ENCODE measurements at places on chromosomes 16 and 17.
A peak's percentile ranks its signal among the peaks of the same experiment; 100 is the strongest.

GRCh38 chr17:36722121-36722902, 120.9 kb downstream of the MRM1 start:
- DNase-seq = peak; percentile 71

GRCh38 chr17:79374087-79374689, 236.7 kb downstream of the RBFOX3 start:
- DNase-seq = no peak

- DNase-seq = peak; percentile 14
Measured at GRCh38 chr16:17416461-17417311, 54.1 kb downstream of the XYLT1 start.

GRCh38 chr17:17395246-17395802, 81.5 kb upstream of the MED9 start:
- DNase-seq = no peak

DNA sequence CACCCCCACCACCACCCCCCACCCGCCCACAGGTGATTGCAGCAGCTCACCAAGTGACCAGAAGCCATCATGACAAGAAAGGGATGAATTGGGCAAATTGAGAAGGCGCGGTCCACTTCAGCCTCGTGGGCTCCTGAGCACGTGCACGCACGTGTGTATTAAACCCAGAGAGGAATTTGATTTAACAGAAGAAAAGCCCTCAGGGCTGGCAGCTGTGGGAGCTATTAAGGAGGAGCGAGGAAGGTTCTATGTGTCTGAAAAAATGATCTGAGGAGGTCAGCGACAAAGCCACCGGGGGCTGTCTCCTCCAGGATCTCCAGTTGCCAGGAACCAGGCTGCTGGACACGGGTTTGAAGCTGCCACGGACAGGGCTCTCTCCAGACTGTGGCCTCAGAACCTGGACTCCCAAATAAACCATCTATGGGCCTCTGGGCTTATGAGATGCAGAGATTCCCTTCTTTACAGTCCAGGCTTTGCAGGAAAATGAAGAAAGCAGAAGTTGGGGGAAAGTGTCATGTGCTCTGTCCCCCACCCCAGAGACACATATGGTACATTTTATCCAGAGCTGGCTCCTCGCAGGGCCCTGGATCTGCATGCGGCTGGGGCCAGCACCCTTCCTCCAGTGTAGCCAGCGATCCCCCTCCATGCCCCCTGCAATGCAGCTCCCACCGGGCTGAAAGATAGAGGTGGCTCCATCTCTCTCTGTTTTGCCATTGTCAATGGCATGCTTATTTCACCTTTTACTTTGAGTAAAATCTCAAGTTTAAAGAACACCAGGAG, 219.7 kb upstream of the RPL38 start:
- no peak for DNase-seq

All from activated T-helper 1 cell treated with anti-CD3 and anti-CD28 coated beads, Interleukin-2, amount 50 U/mL, for 16 hours (primary cell).